D721Med (cell line): ENCODE measurements at places on chromosomes 12 and 14.

- DNase-seq = no peak
These were observed 691 bp downstream of the ZFYVE26 start for GRCh38 chr14:67815573-67816225.

DNA sequence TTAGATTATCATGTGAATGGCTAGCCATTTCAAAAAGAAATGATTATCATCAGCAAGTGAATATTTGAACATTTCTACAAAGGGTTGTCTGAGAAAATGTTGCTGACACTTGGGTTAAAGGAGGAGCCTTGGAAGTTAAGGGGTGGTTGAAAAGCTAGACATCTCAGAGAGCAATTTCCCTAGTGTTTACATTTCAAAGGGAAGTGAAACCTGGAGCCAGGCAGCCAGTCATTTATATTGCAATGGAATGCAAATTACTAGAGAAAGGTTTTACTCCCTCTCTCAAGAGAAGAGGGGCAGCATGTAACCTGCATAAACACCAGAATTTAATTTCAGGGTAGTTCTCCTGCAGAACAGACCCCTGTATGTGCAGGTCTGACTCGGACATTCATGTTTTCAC is 279.0 kb downstream of the SLC16A7 start:
- no peak for DNase-seq

DNA sequence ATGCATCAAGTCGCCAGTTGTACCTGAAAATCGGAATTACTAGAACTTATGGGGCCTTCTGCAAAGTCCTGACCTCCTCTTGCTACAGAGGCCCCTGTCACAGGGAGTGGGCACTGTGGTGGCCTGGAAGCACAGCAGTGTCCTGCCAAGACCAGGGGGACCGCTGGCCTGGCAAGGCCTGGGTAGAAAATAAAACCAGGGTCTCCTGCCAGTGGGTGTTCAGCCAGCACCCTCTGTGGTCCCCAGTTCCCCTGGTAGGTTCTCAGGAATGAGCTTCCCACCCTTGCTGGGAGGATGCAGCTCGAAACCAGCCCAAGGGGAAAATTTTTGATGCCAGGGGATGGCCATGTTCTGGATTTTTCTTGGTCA is 43.9 kb downstream of the RIN3 start:
- DNase-seq = no peak

DNA sequence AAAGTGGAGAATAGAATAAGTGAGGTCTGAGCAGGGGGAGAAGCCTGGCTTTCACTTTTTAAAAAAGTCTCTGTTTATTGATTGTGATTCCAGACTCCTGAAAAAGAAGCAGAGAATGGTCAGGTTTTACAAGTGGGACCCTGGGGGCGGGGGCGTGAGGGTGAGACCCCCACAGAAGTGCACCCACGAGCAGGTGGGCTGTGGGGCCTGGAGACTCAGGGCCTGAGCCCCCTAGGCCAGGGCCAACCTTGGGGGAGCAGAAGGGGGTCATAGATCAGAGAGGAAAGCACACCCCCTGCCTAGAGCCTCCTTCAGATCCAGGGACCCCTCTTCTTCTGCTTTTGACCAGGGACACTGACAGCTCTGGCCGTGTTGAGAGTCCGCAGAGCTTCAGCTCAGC is 180.3 kb downstream of the ADGRD1 start:
- DNase-seq = no peak

DNA sequence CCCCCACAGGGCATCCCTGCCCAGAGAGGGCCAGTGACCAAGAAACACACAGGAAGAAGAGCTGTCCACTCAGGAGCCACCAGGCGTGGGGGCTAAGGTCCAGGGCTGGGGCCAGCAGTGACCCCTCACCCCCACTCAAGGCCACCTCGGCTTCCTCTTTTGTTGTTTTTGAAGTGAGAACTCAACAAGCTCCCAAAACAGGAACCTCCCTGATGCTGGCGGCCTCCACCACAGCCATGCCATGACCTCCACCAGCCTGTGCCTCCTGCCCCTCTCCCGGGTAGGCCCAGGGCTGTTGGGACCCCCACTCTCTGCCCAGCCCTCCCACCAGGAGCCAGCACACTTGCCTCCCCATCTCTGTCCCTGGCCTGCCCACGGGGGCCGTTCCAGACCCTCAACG is 7.8 kb downstream of the AKT1 start:
- DNase-seq = no peak

- DNase-seq = no peak
These were observed 3.8 kb upstream of the ASIC1 start for GRCh38 chr12:50053583-50053982.

- DNase-seq = no peak
These were observed 1108.8 kb upstream of the SEL1L start for GRCh38 chr14:82642425-82642824.

DNA sequence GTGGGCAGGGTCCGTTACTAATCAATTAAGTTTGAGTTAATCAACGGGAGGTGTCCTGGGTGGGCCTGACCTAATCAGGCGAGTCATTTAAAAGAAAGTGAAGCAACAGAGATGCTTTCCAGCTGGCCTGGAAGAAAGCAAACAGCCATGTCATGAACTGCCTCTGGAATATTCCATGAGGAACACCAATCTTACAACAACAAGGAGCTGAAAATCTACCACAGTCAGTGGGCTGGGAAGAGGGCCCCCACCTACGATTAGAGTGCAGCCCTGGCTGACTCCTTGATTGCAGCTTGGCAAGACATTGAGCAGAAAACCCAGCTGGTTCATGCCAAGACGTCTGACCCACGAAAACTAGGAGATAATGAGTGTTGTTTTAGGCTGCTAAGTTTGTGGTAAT is 56.2 kb downstream of the SSPN start:
- DNase-seq = no peak

DNA sequence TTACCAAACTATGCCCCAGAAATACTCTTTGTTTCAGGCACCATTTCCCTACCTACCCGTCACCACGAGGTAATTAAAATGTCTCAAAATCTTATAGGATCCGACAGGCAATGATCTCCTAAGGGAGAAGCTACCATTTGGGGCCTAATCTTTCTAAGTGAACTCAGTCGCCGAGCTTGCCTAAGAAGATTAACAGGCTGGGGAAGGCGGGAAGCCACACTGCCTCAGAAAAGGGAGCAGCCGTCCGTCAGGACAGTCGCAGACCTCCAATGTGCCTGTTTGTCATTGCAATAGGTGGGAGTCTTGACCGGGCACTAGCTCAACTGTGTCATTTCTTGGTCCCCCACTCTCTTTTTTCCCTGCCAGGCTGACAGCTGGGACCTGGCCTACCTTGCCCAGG is 4.6 kb downstream of the TTC7B start:
- DNase-seq = no peak

- no peak for DNase-seq
These were observed 370.4 kb upstream of the TMPO start for GRCh38 chr12:98144953-98145352.

DNA sequence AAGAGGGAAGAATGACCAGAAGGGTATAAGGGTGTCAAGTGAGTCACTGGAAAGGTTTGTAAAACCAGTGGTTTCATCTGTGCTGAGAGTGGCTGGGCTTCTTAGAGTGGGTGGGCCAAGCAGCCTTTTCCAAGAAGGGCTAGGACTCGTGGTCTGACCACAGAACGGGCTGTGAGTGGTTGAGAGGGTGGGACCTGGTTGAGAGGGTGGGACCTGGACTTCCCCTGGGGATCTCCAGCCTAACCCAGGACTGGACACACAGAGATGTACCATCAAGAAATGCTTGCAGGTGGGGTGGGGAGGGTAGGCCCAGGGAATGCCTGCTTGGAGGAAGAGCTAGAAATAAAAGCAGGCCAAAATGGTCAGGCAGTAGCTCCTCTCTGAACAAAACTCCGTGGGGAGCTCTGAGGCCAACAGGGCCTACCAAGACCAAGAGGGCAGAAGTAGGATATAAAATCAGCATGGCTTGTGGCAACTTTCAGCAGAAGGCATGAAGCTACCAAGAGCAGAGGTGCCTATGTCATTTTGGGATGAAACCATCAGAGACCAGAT is 140.5 kb downstream of the FOXN3 start:
- no peak for DNase-seq
